Activated CD4-positive, alpha-beta T cell treated with anti-CD3 and anti-CD28 coated beads for 48 hours (primary cell): ENCODE measurements at places on chromosomes 4 and X.

- DNase-seq = no peak
These were observed 160.1 kb downstream of the RBMX2 start for GRCh38 chrX:130561930-130562329.

GRCh38 chrX:150037041-150037440, 98.8 kb upstream of the EOLA2 start:
- no peak for DNase-seq

DNA sequence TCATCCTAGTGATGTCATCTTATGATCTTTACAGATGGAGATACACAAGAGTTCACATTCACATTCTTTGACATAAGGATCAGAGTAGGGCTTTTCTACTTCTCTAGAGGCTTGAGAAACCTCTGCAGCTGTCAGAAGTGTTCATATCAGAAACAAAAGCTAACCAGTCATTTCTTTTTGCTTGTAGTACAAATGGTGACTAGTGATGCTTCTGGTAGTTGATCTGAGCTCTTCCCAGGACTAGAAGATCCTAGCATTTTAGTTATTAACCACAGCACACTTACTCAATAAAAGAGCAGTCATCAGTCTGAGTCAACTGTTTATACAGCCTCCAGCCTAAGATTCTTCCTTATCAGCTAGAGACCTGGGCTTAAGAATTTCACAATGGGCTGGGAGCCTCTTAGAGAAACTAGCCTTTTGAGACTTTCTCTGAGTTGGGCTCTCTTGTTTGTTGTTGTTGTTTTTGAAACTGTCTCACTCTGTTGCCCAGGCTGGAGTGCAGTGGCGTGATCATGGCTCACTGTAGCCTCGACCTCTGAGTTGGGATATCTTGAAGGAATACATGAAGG, 84.1 kb downstream of the TMEM164 start:
- DNase-seq = no peak

GRCh38 chr4:27023366-27023765, 162.7 kb downstream of the STIM2 start:
- no peak for DNase-seq

DNA sequence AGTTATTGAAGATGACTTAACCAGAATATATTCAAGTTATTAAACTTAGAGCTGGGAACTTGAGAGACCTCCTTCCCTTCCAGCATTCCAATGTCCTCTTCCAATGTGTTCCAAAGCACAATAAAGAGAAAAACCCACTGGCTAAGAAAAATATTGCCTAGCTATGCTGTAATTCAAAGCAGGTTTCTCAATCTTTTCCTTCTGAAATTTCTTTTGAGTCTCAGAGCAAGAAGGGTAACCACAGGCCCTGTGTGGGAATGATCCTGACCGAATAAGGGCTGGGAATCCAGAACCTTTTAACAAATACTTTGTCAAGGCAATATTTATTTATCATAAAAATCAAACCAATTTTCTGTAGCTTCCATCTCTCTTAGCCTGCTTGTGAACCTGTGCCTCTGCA, 150.7 kb upstream of the SFRP2 start:
- no peak for DNase-seq

- DNase-seq = no peak
These were observed 25.5 kb upstream of the NXT2 start for GRCh38 chrX:109511113-109511512.

DNA sequence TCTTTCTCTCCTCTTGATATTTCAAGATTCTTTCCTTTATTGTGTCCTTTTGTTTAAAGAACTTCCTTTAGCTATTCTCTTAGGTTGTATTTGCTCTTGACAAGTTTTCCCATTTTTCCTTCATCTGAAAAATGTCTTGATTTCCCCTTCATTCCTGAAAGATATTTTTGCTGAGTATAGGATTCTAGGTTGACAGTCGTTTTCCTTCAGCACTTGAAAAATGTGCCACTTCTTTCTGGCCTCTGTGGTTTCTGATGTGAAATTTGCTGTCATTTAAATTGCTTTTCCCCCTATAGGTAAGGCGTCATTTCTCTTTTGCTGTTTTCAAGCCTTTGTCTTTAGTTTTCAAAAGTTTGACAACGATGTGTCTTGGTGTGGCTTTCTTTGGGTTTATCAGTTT, 23.3 kb upstream of the LAMTOR3 start:
- no peak for DNase-seq

DNA sequence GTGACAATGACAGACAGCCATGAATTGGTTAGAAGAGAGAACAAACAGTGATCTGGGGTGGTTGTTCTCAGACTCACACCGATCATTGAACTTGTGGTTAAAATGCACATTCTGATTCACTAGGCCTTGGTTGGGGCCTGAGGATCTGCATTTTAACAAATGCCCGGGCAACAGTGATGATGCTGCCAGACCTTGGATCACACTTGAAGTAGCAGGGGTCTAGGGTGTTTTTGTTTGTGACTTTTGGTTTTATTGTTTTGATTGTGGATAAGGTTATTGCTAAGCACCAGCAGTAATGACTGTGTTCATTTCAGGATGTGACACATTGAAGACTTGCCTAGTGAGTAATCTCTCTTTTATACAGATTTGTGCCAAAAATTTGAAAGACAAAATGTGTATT, 36.5 kb downstream of the TXLNG start:
- DNase-seq = no peak

DNA sequence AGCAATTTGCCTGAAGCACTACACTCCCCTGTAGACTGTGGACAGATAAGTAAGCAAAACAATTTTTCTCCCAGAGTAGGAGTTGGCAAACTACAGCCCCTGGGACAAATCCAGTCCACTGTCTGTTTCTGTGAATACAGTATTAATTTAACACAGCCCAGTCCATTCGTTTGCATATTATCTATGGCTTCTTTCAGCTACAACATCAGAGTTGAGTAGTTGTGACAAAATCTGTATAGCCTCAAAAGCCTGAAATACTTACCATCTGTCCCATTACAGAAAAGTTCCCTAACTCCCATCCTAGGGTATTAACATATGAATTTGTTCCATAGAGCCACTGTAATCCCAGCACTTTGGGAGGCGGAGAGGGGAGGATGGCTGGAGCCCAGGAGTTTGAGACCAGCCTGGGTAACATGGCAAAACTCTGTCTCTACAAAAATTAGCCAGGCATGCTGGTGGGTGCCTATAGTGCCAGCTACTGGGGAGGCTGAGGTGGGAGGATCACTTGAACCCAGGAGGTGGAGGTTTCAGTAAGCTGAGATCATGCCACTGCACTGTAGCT, 53.0 kb downstream of the AMELX start:
- no peak for DNase-seq

DNA sequence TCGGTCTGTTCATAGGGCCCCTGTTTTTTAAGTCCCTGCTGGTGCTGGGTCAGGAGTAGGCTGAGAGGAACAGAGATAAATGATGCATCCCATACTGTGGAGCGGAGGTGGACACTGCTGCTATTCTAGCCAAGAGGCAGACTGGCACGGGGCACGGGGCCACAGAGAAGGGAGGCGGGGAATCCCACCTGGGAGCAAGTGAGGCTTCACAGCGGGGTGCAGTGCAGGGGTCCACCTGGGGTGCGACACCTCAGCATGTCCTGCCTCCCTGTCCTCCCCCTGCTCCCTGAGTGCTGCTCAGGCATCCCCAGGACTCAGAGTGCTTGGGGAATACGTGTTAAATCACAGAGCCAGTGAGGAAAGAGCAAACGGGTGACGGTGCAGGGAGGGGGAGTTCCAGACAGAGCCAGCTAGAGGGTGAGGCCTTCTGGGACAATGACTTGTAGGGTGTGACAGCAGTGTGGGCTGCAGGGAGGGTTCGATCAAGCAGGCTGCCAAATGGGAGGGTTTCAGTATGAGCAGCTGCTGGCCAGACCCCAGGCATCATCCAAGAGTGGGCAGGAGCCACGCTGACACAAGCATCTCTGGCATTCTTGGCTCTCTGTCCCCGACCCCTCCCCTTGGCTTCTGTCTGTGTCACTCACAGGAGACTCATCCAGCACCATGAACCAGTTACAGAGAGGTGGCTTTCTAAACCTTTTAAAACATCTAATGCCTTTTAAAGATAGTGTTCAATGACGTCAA, 13.7 kb upstream of the HTRA3 start:
- DNase-seq = no peak

GRCh38 chr4:55440786-55441185, 45.0 kb downstream of the TMEM165 start:
- no peak for DNase-seq

GRCh38 chrX:16618422-16618821, 31.5 kb upstream of the S100G start:
- DNase-seq = no peak

- DNase-seq = no peak
These were observed 89.3 kb upstream of the HHIP start for GRCh38 chr4:144556636-144557035.

GRCh38 chr4:98658287-98659105, at the start of gene TSPAN5:
TSPAN5 (minus strand) TSS chr4:98658611.
- peak; percentile 86 for DNase-seq

- DNase-seq = peak; percentile 60
These were observed 36.2 kb downstream of the KDM5C start for GRCh38 chrX:53188763-53189162.

DNA sequence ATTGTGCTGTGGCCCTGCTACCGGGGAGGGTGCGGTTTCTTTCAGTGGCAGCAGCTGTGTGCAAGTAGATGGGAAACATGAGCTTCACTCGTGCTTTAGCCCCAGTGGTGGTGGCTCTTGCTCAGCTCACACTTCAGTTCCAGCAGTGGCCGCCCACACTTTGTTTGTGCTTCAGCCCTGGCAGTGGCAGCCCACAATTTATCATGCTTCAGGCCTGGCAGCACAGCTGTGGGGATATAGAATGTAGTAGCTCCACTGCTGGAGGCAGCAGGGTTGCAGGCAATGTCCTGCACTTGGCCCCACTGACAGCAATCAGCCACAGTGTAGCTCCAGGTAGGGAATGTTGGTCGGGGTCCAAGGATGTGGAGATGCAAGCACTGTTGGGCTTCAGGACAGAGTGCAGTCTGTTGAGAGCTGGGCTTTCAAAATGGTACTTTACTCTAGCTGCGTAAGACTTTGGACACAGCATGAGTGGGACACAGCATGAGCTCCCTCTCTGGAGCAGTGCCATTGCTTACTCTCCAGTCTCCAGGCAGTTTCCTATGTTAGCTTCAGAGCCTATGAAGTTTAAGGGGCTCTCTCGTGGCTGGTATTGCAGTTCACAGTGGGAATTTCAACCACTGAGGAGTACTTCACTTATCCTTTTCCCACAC, 413.1 kb downstream of the PDGFC start:
- no peak for DNase-seq

GRCh38 chr4:87855559-87855958, 22.8 kb downstream of the MEPE start:
- DNase-seq = no peak

DNA sequence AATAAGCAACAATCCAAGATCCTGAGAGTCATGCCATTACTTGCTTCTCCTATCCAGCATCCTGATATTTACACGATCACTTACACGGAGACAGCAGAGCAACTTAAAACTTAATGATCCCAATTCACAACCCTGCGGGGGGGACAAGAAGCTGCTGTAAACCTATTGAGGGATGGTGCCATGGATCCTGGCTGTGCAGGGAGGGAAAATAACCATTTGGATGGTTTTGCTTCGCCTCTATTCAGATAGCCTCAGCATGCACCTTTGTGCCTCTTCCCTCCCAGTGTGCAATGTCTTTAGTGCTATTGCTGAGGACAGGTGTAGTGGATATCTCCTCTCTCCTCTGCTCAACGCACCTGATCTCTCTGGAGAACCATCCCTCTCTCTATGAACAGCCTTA, 89.7 kb upstream of the PPARGC1A start:
- no peak for DNase-seq

DNA sequence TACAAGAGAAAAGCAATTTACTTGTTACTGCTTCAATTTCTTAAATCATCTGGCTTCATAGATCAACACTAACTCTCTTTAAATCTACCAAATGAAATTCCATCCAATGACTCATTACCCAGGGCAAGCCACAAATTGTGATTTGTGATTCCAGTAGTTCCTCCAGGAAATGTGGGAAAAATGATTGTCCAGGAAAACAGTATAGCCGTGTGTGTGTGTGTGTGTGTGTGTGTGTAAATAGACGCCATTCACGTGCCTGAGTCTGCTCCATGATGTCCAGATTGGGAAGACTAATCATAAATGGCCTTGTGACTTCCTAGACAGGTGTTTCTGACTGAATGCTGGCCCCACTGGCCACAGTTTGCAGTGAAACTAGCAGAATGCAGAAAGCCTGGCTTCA, 121.3 kb downstream of the HS6ST2 start:
- DNase-seq = no peak

DNA sequence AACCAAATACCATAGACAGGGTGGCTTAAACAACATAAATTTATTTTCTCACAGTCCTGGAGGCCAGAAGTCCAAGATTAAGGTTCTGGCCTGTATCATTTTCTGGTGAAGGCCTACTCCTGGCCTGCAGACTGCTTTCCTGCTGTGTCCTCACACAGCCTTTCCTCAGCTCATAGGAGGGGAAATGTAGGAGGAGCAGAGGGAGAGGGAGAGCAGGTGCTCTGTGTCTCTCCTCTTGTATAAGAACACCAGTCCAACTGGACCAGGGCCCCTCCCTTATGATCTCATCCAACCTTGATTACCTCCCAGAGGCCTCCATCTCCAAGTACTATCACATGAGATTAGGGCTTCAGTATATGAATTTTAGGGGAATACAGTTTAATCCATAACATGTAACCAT, 34.3 kb downstream of the RAPGEF2 start:
- DNase-seq = no peak

DNA sequence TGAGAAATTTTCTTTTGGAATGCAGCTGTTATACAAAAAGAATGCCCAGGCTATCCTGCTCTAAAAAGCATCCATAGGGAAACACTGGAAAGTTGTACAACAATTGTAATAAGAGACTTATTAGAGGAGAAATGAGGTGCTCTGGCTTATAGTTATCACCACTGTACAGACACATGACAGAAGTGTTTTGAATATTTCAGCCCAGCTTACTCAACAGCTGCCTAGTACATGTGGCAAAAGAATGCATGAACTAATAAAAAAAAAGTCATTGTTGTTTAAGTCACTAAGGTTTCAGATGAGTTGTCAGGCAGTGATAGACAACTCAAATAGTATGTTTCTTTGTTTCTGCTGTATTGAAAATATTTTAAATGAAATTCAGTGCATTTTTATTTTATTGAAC, 307.7 kb downstream of the GPM6A start:
- no peak for DNase-seq
